ENCODE measurements at places on chromosomes 5 and 9.
A peak's percentile ranks its signal among the peaks of the same experiment; 100 is the strongest.

DNA sequence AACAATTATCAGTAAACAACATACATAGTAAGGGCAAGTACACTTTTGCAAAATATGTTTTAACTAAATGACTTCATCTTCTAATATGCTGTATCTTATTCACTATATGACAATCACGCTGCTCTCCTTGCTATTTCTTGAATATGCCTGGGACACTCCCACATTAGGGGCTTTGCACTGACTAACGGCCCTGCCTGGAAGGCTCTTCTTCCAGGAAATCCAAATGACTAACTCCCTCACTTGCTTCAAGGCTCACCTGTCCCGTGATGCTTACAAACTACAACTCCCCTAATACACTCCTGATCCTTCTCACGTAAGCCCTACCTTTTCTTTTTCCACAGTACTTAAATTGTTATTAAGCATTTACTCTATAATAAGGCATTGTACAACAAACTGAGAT, 10.6 kb downstream of the ERP44 start:
- DNase-seq = no peak

DNA sequence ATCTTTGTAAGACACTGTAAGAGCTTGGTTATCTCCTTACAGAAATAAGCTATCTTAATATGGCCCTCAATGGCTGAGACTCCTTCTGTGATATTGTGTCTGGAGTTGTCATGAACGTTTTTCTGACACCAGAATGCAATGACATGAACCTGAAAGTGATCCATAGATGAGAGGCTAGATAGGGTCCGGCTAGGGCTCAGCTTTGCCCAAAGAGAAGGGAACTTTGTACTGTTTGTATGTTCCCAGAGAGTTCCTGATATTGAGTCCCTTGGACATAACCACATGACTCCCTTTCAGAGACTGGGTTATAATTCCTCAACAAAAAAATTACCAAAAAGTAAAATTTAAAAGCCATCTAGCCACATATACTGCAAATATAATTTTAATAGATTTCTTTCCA, 575.8 kb upstream of the CLINT1 start:
- no peak for DNase-seq

DNA sequence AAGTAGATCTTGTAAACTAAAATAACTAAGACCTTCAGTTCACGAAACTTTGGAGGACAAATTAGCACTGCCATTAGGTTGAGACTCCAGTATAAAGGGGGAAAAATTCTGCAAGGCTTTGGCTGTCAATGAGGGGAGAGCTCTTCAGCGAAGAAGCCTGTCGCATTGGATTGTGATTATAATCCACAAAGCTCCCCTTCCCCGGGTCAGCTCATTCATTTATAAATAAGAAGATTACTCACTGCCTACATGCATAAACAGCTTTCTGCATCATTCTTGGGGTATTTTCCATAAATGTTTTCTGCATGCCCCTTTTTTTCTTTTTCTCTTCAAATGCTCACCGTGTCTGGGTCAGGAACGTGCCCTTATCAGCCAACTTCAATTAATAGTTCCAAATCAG, 196.7 kb downstream of the EBF1 start:
- DNase-seq = no peak

DNA sequence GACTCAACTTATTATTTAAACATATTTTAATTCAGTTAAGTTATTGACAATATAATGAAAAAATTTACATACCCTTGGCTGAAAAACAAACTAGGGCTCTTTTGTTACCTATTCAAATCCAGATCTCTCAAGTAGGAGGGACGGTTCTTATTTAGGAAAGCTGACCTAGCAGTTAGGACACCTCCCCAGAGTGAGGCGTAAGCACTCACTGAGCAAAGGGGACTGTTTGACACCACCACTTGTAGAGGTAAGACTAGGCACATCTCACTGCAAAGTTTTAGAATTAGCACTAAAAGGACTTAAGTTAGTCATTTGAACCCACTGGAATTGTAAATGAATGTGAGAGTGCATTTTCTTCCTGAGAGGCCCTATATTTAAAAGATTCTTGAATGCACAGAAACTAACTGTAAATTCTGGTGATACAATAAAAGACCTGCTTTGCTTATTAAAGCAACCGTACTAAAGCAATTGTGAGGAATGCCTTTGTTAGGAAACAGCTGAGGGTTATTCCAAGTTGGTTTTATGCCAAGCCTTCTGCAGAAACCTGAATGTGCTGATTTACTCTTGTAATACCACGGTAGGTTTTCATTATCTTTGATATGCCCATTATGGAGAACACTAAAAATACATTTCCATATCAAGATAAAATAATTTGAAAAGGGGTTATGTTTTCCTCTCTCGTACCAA, 16.2 kb downstream of the HACD4 start:
- DNase-seq = no peak

GRCh38 chr9:121708768-121709488, 57.5 kb downstream of the DAB2IP start:
- no peak for DNase-seq

DNA sequence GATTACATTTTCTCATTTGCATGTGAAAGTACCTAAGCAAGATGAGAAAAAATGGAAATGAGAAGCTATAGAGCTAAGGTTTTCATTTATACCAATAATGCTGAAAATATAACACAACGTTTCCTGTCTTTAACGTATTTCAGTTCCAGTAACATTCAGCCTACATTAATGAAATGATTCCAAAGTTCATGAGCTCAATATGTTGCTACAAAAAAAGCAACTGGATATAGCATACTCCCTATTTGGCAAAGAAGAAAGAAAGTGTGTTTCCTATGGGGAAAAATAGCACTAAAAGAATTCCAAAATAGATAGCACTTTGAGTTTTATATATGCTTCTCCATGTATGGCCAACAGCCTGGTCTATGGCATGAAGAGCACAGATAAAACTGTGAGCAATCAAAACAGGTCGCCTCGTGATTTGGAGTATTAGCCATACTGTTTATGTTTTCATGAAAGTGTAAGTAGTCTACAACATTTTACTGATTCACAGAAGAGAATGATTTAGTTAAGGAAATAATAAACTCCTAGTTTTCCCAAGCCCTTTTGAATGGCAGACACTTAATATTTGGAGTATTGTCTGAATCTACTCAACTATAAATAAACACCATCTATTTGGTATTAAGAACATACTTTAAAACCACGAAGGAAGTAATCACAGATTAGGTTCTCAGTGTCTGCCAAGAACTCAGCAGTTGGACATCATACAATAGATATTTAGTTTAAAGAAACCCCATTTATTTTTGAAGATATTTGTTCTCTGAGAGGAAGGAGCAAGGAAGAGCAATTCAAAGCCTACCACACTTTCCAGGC, 258.7 kb upstream of the RASA1 start:
- DNase-seq = no peak

- no peak for DNase-seq
Observed at GRCh38 chr5:170113522-170113900, 7.8 kb downstream of the FOXI1 start.

- peak; percentile 62 for DNase-seq
Observed at GRCh38 chr5:93620487-93621326, 37.7 kb downstream of the NR2F1 start.

- DNase-seq = no peak
Observed at GRCh38 chr9:132949709-132950108, 5.3 kb upstream of the TSC1 start.

DNA sequence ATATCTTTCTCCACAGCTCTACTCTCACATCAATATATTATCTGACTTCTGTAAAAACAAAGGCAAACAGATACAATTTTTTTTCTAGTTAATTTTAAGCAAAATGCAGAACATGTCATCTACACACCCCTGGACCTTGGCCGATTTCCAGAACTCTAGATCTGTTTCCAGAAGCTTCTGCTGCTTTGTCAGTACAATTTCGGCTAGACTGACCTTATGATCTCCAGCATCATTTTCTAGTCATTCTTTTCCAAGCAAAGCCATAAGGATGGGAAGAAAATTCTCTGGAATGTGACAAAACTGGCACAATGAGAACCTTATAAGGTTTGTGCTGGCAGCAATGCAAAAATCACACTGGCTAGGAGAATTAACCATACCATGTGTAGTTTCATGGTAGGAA, 132.8 kb upstream of the MPDZ start:
- DNase-seq = no peak
